ENCODE measurements at places on chromosomes 7 and 10.
A peak's percentile ranks its signal among the peaks of the same experiment; 100 is the strongest.

DNA sequence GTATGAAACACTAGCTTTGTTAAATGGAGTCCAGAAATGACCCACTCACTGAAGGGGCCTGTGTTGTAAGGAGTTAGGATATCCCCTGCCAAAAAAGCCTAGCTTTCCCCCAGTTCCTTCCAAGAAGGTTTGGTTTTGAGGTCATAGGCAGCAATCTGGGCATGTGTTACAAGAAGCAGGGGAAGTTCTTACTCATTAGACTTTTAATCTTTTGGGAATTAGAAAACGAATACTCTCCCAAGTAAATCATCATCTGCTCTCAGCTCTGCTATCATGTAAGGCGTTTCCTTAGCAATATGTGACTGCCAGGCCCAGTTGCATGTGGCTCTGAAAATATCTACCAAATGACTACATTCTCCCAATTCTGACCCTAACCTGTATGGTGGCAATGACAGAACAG, 3.7 kb downstream of the NOD1 start:
- H3K27ac ChIP-seq = no peak overlapping the region
- peaks cover 4% of the 10 kb centered on the region for H3K27me3 ChIP-seq
- no peak overlapping the region for H3K4me3 ChIP-seq
- DNase-seq = no peak
- H3K4me1 ChIP-seq = peaks cover 39% of the 10 kb centered on the region

DNA sequence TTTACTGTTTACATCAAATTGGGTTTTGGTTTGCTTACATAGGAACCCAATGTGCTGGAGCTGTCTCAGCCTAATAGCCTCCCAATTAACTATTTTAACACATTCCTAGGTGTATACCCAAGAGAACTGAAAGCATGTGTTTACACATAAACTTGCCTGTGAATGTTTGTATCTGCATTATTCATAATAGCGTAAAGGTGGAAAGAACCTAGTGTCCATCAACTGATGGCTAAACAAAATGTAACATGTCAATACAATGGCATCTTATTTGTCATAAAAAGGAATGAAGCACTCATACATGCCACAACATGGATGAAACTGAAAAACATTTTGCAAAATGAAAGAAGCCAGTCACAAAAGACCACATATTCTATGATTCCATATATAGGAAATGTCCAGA, 160.6 kb upstream of the EEPD1 start:
- no peak for DNase-seq
- no peaks in the 10 kb centered on the region for H3K27me3 ChIP-seq
- no peak overlapping the region for H3K27ac ChIP-seq

DNA sequence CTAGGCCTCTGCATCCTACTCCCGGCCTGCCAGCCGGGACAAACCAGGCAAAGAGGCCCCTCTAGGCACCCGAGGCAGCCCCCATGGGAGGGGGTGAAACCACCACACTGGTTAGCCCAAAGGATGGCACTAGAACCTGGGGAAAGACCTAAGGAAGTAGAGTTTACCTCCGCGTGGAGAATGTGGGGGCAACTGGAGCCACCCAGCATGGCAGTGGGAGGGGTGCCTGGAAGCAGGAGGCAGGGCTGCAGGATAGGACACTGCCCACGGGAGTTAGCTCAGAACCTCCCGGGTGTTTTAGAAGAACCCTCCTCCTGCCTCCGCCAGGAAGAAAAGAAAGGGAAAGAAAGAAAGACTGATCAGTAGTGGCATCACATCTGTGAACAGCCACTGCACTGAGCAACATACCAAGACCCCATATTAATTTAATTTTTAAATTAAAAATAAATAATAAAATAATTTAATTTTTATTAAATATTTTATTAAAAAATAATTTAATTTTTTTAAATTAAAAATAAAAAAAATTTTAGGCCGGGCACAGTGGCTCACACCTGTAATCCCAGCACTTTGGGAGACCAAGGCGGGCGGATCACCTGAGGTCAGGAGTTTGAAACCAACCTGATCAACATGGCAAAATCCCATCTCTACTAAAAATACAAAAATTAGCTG, 11.2 kb downstream of the AIFM2 start:
- DNase-seq = no peak
- no peaks in the 10 kb centered on the region for H3K4me1 ChIP-seq
- H3K36me3 ChIP-seq = no peaks in the 10 kb centered on the region
- no peak overlapping the region for H3K27ac ChIP-seq
- no peaks in the 10 kb centered on the region for H3K27me3 ChIP-seq

- H3K27me3 ChIP-seq = no peaks in the 10 kb centered on the region
- no peaks in the 10 kb centered on the region for H3K36me3 ChIP-seq
- H3K4me3 ChIP-seq = no peak overlapping the region
- no peak overlapping the region for H3K27ac ChIP-seq
- peaks cover 19% of the 10 kb centered on the region for H3K4me1 ChIP-seq
Measured at GRCh38 chr10:77081481-77081891, 556.1 kb downstream of the KCNMA1 start.

DNA sequence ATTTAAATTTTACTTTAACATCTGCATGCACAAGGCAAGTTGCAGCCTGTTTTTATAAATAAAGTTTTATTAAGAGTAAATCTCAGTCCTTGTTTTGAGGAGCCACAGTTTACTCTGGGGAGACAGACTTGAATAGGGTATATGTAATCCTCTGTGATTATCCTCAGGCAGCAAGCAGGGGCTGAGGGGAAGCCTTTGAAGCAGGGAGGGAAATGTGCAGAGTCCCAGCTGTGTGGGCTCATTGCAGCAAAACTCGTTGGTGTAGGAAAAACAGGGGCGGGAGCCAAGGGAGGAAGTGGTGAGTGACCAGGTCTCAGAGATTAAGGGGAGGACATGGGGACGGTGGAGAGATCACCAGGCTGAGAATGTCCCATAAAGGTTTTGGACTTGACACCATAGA, 34.3 kb upstream of the SMC3 start:
- no peak overlapping the region for H3K4me3 ChIP-seq
- H3K4me1 ChIP-seq = peaks cover 4% of the 10 kb centered on the region
- DNase-seq = no peak
- no peaks in the 10 kb centered on the region for H3K36me3 ChIP-seq
- H3K27me3 ChIP-seq = peaks cover 18% of the 10 kb centered on the region
- H3K27ac ChIP-seq = peak overlapping the region; percentile 54

DNA sequence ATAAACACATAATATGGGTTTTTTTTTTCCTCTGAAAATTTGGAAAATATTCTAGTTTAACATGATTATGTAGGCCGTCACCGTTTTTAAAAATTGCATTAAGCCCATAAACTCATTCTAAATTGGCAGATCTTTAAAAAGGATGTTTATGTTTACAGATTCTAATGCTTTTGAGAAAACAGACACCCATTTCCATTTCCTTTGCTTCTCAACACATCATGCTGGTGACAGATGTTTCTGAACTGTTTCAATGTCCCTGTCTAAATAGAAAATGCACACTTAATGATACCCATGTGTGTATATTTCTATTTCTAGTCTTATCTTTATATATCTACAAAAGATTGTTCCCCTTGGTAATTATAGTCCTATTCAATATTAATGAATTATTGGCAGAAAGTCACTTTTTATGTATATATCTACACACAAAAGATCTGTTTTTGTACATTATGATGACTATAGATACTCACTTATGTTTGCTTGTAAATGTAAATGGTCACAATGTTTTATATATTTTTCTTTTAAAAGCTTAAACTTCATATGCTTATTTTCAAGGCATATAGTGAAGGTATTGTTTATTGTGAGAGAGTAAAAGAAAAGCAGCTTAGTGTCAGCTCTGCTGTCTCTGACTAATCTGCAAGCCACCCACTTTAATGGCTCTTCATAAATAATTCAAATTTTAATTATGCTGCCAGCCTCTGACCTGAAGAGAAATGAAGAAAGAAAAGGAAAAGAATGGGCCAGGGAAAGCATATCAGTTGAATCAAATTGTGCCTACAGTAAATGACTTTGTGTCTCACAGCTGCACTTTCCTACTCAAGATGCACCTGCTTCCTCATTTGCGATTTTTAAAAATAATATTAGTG, 179.4 kb downstream of the CACNA2D1 start:
- H3K36me3 ChIP-seq = no peaks in the 10 kb centered on the region
- DNase-seq = no peak
- no peaks in the 10 kb centered on the region for H3K27me3 ChIP-seq
- no peak overlapping the region for H3K4me3 ChIP-seq
- no peak overlapping the region for H3K27ac ChIP-seq
- peaks cover 16% of the 10 kb centered on the region for H3K4me1 ChIP-seq

DNA sequence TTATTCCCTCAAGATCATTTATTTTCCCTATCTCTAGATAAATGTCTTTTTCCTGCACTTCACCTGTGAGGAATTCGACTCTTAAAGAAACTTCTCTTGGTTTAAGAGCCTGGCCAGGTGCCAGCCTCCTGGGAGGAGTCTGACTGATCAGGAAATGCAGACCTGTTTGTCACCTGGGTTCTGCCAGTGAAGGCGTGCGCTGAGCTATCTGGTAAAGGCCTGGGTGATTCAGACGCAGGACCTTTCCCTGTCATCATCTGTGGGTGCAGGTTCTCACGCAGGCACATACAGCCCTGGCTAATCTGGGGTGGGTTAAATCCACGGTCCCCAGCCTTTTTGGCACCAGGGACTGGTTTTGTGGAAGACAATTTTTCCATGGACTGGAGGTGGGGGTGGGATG, 65.3 kb upstream of the AQP1 start:
- H3K4me3 ChIP-seq = no peak overlapping the region
- no peak for DNase-seq
- H3K27ac ChIP-seq = no peak overlapping the region
- no peaks in the 10 kb centered on the region for H3K27me3 ChIP-seq

DNA sequence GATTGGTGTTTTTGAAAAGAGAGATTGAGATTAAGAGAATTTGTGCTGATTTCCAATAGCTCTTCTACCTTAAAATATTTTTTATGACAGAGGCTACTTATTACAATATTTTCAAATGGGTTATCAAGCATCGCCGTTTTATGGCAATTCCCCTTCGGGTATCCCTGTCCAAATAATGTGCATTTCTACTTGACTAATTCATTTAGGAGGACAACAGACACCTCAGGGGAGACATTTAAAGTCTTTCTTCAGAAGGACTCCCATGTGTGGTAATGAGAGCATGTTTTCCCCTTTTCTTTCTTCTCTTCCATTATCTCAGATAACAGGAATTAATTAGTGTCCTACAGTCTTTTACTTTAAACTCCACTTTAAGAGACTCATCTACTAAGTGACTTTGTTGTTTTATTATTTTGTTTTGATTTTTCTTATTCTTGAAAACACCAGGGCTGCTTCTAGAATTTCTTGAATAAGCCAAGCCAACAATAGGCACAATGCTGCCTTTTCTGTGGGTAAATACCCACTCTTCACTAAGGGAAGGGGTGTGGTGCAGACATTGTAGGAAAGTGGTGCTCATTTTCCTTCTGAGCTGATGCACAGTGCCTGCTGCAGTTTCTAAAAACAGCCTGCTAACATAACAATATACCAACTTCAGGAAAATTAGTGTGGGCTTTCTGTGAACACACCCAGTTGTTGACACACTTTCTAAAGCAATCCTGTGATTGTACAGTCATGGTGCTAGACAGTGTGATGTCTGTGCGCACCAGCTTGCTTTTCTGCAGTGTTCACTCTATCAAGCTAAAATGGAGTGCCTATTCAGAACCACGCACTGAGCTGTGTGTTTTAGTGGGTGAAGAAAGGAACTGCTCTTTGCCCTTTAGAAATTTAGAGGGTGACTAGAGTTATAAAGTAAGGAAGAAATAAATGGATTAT, 597.7 kb downstream of the NRG3 start:
- no peaks in the 10 kb centered on the region for H3K27me3 ChIP-seq
- no peak overlapping the region for H3K4me3 ChIP-seq
- DNase-seq = no peak
- no peak overlapping the region for H3K27ac ChIP-seq
- H3K4me1 ChIP-seq = peaks cover 19% of the 10 kb centered on the region
- H3K36me3 ChIP-seq = no peaks in the 10 kb centered on the region

DNA sequence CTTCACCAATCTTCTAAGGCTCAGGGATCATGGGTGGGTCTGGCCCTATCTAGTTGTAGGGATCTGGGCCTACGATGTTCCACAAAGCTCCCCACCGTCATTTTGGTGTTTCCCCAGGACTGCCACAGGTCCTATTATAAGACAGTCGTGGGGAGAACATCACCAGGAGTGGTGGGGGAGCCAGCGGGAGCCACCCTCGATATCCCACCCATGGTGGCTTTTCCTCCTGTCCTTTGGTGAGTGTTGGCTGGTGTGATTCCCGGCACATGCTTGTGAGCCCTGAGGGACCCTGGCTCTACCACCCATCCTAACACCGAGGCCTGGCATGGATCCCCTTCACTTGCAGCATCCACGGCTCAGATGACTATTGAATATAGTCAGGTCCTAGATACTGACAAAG, 247.4 kb downstream of the ACTR3B start:
- no peak overlapping the region for H3K4me3 ChIP-seq
- no peaks in the 10 kb centered on the region for H3K27me3 ChIP-seq
- no peaks in the 10 kb centered on the region for H3K4me1 ChIP-seq
- no peak overlapping the region for H3K27ac ChIP-seq

DNA sequence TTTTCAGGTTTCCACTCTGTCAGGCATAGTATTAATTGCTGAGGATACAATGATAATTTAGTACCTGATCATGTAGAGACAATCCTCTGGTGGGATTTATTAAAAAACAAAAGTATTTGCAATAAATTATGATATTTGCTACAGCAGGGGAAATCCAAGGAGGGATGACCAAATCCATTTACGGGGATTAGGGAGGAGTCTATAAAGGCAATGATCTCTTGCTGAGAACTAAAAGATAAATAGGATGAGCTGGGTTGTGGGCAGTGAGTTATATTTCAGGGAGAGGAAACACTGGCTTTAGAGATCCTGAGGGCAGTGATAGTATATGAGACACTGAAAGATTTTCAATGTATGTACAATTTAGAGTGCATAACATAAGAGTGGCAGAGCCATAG, 305.5 kb downstream of the GPR37 start:
- no peaks in the 10 kb centered on the region for H3K4me1 ChIP-seq
- H3K4me3 ChIP-seq = no peak overlapping the region
- no peak for DNase-seq
- H3K27me3 ChIP-seq = no peaks in the 10 kb centered on the region

DNA sequence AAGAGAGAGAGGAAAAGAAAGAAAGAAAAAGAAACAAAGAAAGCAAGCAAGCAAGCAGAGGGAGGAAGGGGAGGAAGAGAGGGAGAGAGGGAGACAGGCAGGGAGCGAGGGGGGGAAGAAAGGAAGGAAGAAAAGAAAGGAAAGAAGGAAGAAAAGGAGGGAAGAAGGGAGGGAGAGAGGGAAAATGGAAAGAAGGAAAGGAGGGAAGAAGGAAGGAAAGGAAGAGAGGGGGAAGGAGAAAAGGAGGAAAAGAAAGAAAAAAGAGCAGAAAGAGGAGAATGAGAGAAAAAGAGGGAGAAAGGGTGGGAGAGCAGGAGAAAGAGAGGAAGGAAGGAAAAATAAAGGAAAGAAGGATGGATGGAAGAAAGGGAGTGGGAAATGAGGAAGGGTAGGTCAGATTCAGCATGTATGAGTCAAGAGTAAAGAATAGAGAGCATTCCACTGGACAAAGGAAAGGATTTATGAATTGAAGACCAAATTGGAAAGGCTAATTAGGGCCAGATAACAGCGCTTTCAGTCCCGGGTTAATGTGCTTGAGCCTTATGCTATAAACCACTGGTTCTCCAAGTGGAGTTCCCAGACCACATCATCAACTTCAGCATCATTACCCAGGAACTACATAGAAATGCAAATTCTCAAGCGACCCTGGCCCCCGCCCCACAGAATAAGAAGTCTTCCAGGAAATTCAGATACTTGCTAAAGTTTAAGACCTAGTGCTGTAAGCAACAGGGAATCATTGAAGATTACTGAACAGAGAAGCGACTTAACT, 85.1 kb downstream of the C10orf90 start:
- H3K4me3 ChIP-seq = no peak overlapping the region
- DNase-seq = no peak
- H3K4me1 ChIP-seq = peaks cover 7% of the 10 kb centered on the region
- H3K36me3 ChIP-seq = no peaks in the 10 kb centered on the region
- H3K27me3 ChIP-seq = no peaks in the 10 kb centered on the region
